ENCODE measurements at places on chromosomes 6 and 20. TPM values are rescaled to one million over a fixed set of nuclear protein-coding genes. Genes with fewer than 3 reads are reported as not detected.

- DNase-seq: no peak
Measured at GRCh38 chr20:45445805-45446562, 23.6 kb upstream of the WFDC2 start.

- no peak for DNase-seq
Measured at GRCh38 chr6:4786996-4787395, 10.8 kb downstream of the CDYL start.

DNA sequence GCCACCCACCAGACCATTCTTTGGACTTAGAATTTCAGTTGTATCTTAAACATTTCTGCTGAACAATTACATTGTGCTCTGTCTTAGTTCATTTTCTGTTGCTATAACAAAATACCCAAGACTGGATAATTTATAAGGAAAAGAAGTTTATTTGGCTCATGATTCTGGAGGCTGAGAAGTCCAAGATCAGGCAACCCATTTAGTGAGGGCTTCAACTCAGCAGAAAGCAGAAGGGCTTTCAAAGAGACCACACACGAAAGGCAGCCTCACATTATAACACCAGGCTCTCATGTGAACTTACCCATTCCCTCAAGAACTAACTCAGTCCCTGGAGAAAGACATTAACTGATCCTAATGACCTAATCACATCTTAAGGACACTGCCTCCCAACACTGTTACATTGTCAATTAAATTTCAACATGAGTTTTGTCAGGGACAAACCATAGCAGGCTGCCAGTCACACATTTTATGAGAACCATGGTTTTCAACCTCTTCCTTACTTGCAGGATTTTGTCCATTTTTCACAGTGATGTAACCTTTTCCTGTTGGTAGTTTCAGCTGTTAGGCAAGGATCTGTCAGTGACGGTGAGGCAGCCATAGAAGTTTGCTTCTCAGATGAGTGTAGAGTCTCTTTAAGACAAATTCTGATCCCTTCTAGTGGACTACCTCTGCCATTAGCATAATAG is 399.6 kb upstream of the SOX4 start:
- no peak for DNase-seq

DNA sequence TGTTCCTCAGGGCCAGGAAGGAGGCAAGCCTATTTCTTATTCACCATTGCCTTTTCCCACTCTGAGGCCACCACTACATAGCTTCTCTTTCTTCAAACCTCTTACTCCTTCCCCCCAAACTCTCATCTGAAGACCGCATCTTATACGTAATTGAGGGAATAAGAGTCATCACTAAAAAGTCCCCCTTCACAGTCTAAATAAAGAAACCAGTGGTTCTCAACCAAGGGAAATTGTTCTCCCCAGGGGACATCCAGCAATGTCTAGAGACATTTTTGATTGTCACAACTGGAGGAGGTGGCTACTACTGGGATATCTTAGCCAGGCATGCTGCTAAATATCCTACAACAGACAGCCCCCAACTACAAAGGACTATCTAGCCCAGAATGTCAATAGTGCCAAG is 327.6 kb upstream of the CNR1 start:
- DNase-seq: no peak

DNA sequence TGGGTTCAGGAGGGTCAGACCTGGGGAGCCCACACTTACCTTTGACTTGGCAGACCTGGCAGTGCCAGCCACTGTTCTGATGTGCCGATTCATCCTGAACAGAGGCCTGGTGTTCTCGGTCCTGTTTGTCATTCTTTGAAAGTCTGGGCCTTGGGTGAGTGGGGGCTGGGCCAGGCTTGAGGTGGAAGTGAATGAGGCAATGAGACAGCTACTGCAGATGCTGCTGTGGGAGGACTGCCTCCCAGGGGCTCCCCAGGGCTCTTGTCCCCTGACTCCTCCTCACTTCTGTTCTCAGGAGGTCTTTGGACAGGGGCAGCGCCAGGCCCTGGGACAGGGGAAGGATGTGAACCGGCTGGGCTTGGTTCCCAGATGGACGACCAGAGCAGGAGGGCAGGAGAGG is 5.6 kb upstream of the TREML4 start:
- no peak for DNase-seq

C20orf204 gene
- total RNA-seq: 0.86 TPM

GRCh38 chr6:142731611-142732010 is 213.4 kb downstream of the HIVEP2 start:
- no peak for DNase-seq

DNA sequence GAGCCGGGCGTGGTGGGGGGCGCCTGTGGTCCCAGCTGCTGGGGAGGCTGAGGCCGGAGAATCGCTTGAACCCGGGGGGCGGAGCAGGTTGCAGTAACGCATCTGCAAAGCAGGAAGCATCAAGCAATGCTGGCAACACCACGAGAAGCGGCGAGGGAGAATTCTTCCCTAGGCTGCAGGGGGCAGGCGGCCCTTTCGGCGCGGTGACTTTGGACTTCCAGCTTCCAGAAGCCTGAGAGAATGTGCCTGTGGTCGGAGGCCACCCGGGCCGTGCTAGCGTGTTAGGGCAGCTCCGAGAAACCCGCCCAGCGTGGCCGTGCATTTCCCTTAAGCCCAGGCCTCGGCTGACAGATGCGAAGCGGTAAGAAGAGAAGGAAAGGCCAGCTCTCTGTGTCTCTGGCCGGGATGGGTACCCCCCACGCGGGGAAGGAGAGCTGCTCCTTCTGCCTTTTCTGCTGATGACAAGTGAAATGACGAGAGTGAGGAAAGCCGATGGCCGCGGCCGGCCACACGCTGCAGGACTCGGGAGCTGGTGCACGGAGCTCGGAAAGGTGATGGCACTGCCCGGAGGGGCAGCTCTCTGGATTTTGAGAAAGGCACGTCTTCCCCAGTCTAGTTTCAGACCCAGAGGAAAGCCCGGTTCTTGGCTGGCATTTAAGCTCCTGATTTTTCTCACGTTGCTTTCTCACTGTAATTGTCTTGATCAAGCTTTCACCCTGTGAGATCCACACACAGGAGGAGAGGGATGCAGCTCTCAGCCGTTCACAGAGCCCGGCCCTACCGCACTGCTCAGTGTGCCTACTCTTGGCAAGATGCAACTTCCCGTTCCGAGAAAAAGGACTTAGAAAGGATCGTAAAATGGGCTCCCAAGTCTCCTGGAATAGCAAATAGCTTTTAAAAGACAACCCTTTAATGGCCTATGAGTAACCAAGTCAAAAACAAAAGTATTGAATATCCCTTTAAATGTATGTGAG is 68.3 kb upstream of the EXOC2 start:
- no peak for DNase-seq

DNA sequence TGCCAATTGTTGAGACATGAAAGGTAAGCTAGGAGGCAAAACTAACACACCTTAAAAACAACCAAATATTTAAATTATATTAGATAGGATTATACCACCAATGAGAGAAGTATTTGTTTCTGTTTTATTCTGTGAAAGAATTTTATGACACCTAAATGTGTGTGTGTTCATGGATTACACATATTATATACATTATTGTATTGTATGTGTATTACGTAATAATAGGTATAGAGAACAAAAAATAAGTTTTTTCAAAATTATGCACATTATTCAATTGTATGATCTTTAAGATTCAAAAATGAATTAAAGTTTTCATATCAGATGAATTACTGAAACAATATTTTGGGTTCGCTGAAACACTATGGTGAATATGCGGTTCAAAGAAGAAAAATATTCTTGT is 84.3 kb upstream of the FABP7 start:
- DNase-seq: no peak

DNA sequence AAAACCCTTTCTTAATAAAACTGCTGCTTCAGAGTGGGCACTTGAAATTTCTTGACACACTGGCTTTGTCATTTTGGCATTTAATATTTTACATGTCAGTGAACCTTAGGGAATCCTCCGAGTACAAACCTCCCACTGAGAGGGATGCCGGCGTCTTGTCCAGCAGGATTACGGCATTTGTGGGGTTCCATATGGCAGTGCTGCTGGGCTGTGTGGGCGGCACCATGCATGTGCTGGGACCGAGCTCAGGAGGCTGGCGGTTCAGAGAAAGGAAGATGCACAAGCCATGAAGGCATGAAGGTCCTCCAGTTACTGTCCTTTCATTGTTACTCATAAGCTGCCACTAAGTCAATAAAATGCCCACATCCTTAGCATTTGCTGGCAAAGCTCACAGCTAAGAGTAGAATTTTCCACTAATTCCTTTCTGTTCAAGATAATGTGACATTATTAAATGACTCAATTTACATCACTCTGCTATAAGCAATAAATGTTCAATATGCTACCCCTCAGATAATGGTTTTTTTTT is 61.4 kb downstream of the LY86 start:
- DNase-seq: no peak

DNA sequence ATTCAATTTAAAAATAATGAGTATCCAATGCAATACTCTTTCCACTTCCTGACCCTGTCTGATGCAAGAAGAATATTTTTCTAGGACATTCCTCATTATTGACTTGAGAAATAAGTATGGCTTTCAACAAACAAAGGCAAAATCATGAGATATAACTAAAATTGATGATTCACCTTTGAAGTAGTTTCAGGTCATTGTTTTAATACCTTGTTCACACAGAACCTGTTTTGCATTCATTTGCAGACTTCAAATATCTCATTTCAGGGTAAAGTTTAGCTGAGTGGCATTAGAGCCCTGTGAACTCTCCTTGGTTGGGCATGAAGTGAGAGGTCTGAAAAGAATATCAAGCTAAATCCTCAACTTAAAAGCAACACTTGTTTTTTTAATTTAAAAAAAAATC is 309.2 kb downstream of the NRN1 start:
- no peak for DNase-seq

GRCh38 chr20:42652266-42652665 is 537.4 kb downstream of the PTPRT start:
- no peak for DNase-seq

- no peak for DNase-seq
Measured at GRCh38 chr6:106897580-106897979, 76.9 kb downstream of the CD24 start.

DNA sequence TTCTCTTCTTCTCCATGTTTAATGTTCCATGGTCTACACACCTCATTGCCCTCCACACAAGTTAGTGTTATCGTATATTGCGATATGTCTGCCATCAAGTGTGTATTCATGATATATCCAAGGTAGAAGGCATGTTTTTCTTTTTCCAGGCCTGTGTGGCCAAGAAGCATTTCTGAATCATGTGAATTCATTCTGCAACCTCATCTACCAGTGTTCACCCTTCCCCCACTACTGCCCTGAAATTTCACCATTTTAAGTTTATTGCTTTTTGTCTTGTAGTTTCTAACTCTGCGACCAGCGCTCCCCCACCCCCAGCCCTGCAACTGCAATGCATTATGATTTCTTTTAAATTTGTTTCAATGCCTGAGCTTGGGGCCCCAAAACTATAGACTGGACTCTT is 618.0 kb upstream of the FLRT3 start:
- no peak for DNase-seq

DNA sequence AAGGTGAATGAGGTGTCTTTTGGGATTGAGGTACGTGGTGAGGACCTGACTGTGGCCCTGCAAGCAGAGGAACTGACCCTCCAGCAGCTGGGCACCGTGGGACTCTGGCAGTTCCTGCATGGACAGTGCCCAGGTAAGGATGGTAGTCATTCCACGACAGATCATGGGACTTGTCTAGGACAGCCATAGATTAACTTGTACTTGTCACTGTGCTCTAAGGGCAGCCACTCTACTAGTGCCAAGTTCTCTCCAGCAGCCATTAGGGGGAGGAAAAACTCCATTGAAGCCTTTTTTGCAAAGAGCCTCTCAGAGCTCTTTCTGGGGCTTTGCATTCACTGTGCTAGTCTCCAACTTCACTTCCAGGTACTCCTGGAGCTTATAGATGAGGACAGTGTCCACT is 20.4 kb downstream of the TAF11 start:
- no peak for DNase-seq

- DNase-seq: no peak
Measured at GRCh38 chr20:2799688-2800520, 523 bp downstream of the CPXM1 start.

DNA sequence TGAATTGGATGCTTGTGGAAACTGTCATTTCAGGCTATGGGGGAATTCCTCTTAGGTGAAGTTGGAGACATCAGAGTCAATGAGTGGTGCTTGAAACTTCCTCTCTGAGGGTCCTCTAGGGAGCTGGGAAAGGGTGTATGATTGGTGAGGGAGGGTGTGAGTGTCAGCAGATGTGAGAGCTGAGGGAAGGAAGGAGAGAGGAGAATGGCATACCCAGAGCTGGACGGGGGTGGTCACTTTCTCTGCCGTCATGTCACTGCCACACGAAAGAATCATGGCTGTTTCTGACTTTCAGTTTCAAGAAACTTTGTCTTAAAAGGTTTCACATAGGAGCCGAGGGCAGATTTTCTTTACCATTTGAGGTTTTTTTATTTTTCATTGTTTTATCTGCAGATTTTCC is 50.3 kb downstream of the DEK start:
- no peak for DNase-seq

GRCh38 chr6:33372526-33373123 is 19.0 kb upstream of the KIFC1 start:
- DNase-seq: no peak

LKAAEAR1 gene
- not detected for total RNA-seq

DNA sequence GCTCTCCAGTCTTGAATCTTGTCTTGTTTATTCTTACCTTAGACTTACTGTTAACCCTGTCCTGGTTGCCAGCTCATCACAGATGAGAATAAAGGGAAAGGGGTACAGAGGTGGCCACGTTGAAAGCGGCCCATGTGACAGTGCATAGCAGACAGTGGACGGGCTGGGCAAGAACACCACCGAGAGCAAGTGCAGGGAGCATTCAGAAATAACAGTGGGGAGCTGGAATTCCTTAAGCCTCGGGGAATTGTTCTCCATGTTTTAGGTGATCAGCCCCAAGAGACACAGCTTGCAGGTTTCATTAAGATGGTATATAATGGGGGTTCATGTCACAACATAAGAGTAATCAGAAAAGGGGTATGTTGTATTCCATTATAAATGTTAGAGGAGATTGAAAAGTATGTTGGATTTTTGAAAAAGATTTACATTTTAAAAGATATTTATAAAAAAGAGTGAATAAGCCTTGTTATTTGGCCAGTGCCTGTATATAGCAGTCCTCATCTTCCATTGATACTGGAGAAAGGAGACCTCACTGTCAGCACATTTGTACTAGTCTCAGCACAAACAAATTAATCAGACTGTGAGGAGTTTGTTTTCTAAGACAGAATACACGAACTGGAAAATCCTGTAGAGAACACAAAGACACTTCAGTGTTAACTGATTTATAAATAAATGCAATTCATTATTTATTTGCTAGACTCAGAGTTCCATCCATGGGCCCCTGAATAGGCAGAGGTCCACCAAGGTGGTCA is 35.4 kb downstream of the VAPB start:
- DNase-seq: no peak

RBM24 gene
- total RNA-seq: 221 TPM

DNA sequence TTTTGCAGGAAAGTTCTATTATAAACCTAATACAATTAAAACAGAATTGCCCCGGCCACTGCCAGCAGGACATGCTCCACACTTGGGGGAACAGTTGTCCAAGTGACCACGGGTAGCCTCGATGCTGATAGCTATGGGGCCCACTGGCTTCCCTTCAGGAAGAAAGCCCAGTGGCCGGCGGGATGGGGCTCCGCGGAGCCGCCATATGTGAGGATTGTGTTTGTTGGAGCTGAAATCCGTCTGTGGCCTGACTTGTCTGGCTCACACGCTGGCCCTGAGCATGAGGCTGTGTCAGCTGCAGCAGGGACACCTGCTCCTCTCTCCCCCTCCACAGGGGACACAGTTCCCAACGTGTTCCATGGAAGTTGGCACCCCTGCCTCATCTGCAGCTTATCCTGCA is 46.6 kb downstream of the ZNF831 start:
- DNase-seq: no peak

GPLD1 gene
- total RNA-seq: 0.81 TPM

Measured in cardiac septum (tissue), 1 donor.